ENCODE measurements at places on chromosomes 1 and 21.
A peak's percentile ranks its signal among the peaks of the same experiment; 100 is the strongest.

DNA sequence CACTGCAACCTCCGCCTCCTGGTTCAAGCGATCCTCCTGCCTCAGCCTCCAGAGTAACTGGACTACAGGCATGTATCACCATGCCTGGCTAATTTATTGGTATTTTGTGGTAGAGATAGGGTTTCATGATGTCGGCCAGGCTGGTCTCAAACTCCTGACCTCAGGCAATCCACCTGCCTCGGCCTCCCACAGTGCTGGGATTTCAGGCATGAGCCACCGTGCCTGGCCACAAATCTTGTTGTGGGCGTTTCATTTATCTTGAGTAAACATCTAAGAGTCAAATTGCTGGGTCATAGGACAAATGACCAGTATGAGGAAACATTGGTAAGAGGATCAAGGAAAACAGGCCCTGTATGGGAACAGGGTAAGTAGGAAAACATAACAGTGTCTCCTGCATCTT lies 17.9 kb downstream of the TMEM200B start:
- DNase-seq = no peak

DNA sequence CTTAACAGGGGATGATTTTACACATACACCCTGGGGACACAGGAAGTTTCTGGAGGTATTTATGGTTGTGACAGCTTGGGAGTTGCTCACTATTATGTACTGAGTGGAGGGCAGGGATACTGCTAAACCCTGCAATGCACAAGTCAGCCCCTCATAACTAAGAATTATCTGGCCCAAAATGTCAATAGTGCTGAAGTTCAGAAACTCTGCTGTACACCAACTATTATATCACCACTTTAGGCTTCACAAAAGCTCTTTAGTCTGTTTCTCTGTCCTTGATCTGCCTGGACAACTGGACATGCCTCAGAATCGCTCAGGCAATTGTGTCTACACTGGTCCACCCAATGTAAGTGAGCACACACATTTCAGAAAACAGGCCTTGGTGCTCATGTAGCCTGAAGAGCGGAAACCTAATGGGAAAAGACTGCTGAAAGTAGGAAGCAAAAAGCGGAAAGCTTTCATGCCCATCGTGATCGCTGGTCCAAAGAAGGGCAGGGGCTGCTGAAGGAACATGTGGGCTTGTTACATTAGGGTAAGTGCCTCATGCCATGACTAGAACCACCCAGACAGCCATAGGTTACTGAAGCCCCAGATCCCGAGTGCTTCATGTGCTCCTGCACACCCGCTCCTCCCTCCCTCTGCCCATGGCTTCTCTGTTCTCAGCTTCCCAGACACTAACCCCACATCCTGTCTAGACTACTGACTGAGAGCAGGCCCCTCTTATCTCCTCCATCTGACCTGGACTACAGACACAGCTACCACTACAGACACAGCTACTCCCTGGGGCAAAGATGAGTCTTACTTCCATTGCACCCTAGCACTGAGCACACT lies 73.5 kb downstream of the LRIG2 start:
- DNase-seq = no peak

- DNase-seq = no peak
Observed at GRCh38 chr21:26637201-26637745, 64.2 kb upstream of the CYYR1 start.

DNA sequence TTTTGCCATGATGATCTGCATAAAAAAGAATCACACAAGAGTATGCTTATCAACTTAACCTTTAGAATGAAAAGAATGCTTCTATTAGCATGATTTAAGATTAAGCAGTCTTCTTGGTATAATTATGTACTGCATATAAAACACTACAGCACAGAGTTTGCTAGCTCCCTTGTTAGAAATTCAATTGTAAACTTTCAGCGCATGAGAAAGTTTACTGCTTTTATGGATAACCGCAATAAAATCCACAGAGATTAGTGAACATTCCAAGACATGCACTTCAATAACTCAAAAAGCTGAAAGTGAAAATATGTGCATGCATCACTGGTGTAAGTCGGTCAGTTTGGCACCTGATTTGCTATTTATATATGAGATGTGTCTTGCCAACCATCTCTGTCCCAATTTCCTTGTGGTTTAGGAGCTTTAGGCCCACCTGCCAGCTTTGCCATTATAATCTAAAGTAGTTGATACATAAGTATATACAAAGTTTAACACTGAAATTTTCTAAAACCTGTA lies 16.9 kb downstream of the CCT8 start:
- no peak for DNase-seq

- no peak for DNase-seq
Observed at GRCh38 chr1:97680894-97681293, 239.9 kb downstream of the DPYD start.

GRCh38 chr1:55481634-55482033 lies 266.5 kb upstream of the USP24 start:
- DNase-seq = no peak

GRCh38 chr1:35452106-35452774 lies 105.0 kb downstream of the KIAA0319L start:
- peak; percentile 78 for DNase-seq

Measured in Ammon's horn (tissue), 1 donor.